ENCODE measurements at places on chromosomes 16 and 17.

DNA sequence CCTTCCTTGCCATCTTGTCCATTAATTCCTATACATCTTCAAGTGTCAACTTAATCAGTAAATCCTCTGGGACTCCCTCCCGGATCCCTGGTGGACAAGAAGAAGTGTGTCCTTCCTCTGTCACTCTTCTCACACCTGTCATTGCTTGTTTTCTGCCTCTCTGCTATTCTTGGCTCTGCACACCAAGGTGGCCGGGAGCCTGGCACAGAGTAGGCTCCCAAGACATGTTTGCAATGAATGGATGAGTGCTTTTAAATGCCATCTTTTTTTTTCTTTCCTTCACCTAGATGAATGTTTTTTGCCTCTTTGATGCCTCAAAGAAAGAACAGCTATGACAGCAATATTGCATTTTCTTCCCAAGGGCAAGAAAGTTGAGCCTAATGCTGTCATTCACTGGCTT, 58.0 kb upstream of the CLEC18A start:
- no peak for DNase-seq

- no peak for DNase-seq
Observed at GRCh38 chr17:66701462-66701861, 133.5 kb upstream of the CACNG5 start.

DNA sequence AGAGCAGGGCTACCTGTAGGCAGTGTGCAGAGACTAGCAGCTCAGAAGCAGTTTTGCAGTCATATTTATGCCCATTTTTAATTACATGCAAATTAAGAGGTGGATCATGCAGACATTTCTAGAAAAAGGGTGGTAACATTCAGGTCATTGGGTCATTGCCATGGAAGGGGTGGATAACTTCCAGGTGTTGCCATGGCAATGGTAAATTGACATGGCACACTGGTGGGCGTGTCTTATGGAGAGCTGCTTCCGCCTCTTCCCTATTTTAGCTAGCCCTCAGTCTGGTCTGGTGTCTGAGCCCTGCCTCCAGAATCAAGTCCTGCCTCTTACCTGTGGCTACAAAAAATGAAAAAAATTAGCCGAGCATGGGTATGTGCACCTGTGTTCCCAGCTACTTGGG, 2.8 kb upstream of the DNAI2 start:
- DNase-seq: no peak

DNA sequence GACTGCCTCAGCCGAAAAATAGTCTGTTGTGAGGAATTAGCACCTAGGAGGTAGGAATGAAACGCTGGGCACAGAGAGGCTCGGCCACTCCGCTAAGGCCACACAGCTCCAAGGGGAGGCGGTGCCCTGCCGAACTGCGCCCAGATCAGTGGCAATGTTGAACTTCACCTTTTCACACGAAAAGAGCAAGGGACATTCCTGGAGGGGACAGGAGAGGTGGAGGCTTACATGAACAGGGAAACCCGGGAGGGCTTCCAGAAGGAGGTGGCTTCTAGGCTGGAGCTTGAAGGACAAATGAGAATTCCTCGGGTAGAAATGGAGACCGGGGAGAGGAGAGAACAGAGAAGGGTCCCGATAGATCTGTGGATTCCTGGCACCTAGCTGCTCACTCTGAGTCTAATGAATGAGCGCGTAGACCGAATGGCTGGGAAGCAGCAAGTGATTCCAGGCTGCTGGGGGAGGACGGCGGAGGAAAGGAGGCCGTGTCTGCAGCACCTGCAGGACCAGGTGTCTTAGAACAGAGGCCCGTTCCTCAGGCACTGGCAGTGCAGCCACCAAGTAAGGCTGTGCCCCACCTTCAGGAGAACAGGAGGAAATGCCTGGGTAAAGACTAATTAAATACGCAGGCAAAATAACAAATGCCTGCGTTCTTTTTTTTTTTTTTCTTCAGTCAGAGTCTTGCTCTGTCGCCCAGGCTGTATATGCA, 722 bp upstream of the SLC38A10 start:
- no peak for DNase-seq

DNA sequence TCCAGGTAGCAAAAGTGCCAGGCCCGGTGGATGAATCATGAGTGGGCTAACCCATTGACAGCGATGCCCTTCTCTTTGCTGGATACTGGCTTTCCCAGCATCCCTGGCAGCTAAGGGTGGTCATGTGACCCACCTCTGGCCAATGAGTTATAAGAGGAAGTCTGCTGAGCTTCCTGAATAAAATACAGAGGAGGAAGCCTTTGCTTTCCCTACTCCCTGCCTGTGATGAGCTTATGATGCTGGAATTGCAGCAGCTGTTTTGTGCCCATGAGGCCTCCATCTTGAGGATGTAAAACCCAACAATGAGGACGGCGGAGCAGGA, 15.0 kb upstream of the ATP2A3 start:
- DNase-seq: no peak

- DNase-seq: no peak
Observed at GRCh38 chr16:75075688-75076268, 40.8 kb downstream of the LDHD start.

DNA sequence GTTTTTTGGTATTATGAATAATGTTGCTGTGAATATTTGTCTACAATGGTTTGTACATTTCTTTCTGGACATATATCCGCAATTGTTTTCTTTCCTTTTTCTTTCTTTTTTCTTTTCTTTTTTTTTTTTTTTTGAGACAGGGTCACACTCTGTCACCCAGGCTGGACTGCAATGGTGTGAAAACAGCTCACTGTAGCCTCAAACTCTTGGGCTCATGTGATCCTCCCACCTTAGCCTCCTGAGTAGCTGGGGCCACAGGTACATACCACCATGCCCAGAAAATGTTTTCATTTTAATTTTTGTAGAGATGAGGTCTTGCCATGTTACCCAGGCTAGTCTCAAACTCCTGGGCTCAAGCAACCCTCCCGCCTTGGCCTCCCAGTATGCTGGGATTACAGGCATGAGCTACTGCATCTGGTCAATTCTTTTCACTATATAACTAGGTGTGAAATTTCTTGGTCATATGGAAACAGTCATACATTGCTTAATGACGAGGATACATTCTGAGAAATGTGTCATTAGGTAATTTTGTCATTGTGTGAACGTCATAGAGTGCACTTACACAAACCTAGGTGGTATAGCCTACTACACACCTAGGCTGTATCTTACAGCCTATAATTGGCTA, 15.2 kb downstream of the IL21R start:
- no peak for DNase-seq

GRCh38 chr17:55784666-55785065, 33.8 kb downstream of the PCTP start:
- no peak for DNase-seq

DNA sequence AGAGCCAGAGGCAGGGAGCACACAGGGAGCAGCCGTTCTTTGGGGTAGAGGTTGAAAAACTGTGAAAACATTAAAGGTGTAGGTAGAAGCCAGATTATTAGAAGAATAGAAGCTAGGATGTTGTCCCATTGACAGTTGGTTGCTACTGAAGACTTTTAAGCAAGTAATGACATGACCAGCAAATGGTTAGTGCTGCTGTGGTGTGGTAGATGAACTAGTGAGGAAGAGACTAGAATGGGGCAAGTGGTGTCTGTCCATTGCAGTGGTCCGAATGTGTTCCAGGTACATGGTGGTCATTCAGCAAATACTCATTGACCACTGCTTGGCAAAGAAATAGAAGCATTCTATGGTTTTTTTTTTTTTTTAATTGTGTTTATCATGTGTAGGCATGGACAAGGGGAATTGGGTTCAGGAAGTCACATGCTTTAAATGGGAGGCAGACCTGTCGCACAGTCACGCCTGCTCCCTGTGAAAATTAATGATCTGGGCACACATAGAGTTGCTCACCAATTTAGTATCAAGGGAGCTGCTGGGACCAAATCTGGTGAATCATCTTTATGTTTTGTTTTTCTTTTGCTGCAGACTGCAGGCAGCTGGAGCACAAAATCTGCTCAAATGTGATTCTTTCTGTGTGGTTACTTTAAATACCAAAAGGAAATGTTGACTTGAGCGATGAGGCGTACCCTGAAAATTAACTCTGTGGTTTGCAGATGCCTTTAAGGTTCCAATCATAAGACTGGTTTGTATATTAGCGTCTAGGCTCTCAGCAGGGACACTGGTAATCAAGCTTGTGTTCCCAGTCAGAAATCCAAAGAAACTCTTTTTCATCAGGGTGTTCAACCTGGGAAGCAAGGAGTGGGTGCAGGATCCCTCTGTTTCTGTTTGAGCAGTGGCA, 30.7 kb downstream of the YPEL2 start:
- no peak for DNase-seq

GRCh38 chr17:62704381-62704971, 77.0 kb downstream of the MRC2 start:
- DNase-seq: no peak

DNA sequence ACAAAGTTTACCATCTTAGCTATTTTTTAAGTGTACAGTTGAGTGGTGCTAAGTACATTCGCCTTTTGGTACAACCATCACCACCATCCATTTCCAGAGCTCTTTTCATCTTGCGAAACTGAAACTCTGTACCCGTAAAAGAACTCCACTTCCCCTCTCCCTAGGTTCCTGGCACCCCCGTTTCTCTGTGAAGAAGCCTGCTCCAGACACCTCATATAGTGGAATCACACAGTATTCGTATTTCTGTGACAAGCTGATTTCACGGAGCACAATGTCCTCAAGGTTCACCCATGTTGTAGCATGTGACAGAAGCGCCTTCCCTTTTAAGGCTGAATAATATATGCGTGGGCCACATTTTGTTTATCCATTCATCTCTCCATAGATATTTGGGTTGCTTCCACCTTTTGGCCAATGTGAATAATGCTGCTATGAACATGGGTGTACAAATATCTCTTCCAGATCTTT, 54.2 kb upstream of the MAP3K14 start:
- peak; percentile 32 for DNase-seq

- DNase-seq: peak; percentile 82
Observed at GRCh38 chr17:77645072-77646045, 313.1 kb upstream of the TNRC6C start.

GRCh38 chr16:67902831-67903230, 9.8 kb downstream of the PSKH1 start:
- no peak for DNase-seq

DNA sequence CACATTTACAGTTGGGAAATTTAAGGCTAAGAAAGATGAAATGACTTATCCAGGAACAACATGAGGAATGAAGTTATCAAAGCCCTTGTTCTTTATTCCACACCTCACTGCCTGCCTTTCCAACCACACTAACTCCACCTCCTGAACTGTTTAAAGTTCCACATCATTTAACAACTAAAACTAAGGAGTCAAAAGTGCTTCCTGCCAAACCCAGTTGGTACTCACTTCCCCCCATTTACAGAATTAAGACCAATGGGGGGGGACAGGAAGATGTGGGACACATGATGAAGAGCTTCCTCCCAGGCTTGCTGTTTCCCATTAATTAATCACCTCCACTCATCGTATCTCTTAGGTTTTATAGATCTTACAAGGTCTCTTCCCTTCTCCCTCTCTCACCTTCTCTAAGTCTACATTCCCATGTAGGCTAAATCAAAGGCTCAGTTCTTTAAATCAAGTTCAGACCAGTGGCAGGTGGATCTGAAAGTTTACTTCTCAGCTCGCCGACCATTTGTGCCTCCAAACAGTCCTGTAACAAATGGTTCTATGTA, 19.2 kb upstream of the TMEM101 start:
- DNase-seq: no peak

DNA sequence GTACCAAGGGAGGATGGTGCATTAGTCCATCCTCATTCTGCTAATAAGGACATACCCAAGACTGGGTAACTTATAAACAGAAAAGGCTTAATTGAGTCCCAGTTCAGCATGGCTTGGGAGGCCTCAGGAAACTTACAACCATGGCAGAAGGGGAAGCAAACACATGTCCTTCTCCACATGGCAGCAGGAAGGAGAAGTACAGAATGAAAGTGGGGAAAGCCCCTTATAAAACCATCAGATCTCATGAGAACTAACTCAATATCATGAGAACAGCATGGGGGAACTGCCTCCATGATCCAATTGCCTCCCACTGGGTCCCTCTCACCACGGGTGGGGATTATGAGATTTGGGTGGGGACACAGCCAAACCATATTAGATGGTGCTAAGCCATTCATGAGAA, 84.5 kb downstream of the SEC14L1 start:
- no peak for DNase-seq

DNA sequence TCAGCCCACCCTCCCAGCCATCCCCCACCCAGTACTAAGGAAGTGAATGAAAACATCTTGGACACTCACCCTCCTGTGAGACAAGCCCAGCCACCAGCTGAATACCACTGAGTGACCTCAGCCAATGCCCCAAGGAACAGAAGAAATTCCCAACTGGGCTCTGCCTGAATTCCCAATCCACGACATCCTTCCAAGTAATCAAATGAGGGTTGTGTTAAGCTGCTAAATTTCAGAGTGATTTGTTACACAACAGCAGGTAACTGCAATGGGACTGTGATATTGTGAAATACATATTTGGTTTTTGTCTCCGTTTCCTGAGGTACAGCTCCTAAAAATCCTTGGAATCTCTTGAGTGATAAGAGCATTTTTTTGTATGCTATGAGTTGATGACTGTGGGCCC, 578.7 kb upstream of the CDH11 start:
- DNase-seq: no peak

- no peak for DNase-seq
Observed at GRCh38 chr17:17384961-17385360, 81.8 kb downstream of the NT5M start.
